ENCODE measurements at places on chromosomes 5 and 9.

GRCh38 chr9:78663369-78663768 lies 366.4 kb downstream of the PSAT1 start:
- no peak for DNase-seq

DNA sequence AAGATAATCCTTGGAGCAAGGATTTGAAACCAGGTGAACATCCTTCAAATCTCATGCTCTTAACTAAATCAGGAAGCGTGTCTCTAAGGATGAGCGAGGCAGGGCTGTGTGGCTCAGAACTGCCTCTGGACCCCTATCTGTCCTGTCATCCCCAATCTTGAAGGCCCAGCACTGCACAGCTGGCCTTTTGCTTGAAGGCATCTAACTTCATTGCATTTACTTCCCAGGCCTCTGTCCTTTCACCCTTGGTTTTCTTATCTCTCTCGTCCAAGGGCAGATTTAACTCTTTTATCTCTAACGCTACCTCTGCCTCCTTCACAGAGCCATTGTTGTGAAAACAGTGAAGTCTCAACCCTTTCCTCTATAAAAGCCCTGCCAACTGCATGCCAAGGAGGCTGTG lies 83.8 kb downstream of the UGCG start:
- DNase-seq = no peak

GRCh38 chr9:137762414-137763061 lies 115.0 kb upstream of the CACNA1B start:
- DNase-seq = no peak

DNA sequence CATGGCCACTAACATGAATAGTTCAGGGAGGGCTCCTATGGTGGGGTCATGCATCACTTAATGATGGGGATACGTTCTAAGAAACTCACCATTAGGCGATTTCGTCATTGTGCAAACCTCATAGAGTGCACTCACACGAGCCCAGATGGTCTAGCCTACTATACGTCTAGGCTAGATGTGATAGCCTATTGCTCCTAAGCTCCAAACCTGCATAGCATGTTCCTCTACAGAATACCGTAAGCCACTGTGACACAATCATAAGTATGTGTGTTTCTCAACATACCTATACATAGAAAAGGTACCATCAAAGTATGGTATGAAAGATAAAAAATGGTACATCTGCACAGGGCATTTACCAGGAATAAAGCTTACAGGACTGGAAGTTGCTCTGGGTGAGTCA lies 6.3 kb downstream of the SLIT3 start:
- DNase-seq = no peak

- no peak for DNase-seq
Measured at GRCh38 chr5:78560000-78560855, 88.3 kb downstream of the LHFPL2 start.

DNA sequence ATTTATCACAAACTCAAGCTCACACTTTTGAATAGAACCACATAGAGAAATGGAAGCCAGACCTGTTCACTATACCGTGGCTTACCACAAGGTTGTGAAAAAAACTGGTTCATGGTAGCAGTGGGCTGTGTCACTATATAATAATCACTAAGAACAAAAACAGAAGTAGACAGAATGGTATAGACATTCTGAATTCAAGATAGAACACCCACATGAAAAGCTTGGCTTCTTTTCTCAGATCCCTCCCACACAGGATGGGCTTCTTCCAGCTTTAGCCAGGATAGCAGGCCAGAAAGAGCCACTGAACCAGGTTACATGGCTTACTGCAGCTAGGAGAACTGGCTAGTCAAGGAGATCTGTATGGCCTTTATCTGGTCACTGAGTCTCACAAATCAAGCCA lies 6.1 kb upstream of the NRG2 start:
- DNase-seq = no peak

DNA sequence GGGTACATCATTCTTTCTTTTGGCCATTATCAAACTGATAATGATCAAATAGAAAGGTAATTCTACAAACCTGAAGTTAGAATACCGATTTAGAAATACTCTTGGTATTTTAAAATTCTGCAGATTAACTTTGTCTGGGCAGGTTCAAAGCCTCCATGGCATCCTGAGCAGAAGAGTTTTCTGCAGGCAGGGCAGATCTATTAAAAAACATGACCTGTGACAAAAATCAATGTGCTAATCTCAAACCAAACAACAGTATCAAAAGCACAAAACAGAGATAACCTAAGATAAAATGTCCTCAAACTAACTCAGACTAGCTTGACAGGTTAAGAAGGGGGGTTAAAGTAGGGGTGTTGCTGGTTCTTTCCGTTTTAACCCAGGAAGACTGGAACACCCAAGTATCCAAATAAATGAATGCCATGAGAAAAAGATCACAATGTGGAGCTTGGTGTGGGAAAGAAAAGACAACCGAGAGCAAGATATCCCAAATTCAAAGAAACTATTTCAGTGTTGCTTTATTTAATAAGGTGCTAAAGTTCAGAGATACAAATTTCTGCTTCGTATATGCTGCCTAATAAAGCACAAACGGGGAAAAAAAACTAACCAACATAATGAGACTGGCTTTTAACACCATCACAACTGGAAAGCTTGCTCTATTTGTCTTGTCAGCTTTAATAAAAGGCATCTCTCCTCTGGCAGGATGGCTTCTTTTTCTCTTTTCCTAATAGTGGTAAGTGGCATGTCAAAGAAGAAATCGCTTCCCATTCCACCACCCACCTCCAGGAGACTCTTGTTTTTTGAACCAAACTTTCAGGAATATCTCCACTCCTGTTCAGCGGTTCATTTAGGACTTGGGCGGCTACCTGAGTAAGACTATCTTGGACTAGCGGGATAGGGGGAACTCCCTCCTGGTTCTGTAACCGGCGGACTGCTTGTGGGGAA lies 2.3 kb downstream of the EFNA5 start:
- no peak for DNase-seq

DNA sequence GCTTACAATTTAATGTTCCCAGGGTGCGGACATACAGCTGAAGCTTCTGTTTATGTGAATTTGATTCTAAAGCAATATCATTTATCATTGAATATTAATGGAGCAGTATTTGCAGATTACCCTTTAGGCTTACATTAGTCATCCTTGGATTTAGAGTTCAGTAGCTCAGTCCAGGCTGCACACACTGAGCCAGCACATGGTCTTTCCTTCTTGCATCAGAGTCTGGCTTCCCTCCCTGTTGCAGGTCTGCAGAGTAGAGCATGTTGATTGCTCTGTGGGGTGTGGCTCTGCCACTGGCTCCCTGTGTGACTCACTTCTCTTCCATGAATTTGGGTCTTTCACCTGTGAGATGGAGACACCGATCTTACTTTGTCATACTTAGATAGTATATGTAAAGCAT lies 36.8 kb downstream of the NSG2 start:
- DNase-seq = no peak

- no peak for DNase-seq
Measured at GRCh38 chr9:132538071-132538470, 44.3 kb upstream of the BARHL1 start.

DNA sequence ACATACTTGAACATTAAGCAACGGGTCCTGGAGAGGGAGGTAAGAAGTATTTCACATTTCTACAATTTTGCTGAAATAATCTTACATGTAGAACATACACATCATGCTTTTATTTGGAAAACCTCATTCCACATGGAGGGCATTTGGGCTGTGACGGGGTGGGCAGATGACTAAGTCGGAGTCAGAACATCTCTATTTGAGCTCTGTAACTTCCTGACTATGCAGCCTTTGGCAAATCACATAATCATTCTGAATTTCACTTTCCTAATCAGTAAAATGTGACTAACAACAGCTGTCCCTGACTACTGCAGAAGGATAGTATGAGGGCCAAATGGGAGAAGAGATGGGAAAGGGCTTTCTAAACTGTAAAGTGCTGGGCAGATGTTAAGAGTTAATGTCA lies 17.1 kb upstream of the IL6ST start:
- no peak for DNase-seq

- no peak for DNase-seq
Measured at GRCh38 chr5:79544131-79544530, 30.2 kb upstream of the HOMER1 start.

DNA sequence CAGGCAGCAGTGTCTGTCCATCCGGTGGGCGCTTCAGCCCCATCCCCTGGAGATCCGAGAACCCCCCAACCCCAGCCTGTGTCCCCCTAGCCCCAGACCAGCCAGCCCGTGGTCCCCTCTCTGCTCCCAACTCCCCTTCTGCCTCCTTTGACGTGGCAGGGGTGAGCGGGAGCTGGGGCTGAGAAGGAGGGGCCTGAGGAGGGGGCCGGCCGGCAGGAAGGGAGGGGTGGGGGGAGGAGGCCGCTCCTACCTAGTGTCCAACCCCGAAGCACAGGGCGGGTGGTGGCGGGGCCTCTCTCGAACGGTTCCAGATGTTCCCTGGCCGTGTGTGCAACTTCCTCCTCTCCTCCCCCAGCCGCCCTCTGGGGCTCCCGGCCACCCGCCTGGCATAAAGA lies 31.0 kb downstream of the GOLGA2 start:
- no peak for DNase-seq

DNA sequence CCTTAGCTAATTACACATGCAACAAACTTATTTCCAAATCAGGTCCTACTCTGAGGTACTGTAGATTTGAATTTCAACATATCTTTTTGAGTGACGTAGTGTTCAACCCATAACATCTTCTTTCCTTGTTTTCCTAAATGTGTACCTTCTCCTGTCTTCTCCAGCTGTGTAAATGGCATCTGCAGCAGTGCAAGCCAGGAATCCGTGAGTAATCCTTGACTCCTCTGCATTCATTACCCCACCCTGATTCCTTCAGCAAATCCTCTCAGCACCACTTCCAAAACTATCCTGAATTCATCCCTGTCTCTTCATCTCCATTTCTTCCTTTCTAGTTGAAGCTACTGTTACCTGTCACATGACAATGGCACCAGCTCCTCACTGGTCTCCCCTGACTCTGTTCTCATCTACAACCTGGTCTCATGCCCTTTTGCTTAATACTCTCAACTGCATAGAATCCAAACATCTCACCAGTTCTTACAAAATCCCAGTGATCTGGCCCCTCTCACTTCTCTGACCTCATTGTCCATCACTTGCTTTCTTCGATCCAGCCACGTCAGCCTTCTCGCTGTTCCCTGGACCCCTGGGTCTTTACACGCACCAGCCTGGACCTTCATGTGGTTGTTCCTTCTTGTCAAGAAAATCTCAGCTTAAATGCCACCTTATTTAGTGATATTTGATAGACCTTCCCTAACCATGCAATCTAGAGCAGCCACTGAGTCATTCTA lies 14.6 kb upstream of the TRAF1 start:
- DNase-seq = no peak

DNA sequence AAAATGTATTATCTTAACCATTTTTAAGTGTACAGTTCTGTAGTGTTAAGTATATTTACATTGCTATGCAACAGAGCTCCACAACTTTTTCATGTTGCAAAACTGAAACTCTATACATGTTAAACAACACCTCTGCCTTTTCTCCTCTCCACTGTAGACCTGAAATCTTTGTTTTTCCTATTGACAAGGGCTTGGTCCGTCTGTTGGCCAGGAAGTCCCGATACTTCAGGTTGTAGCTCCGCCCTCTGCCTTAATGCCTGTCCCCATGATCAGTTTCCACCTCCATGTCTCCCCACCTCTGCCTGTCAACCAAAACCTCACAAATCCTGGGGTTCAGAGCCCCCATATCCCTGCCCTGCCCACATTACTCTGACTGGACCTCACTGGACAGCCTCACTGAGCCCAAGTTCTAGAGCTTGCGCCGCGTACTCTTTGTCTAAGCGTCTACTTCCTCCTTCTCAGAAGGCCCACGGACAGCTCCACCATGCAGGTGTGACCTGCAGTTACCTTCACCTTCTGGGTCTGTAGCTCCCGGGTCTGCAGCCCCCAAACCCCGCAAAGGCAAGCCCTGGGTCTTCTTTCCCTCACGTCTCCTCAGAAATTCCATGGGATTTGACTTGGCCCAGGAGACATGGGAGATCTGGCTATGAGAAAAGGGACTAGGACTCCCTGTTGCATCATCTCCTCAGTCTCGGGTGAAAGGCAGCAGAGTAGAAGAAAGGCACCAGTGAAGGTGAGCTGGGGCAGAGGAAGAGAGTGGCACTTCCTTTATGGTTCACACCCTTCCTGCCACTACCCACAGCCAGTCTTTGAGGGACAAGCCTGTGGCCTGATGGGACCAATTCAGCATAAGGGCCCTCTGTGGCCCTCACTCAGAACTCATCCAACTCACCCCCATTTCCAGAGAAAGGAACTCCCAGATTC lies 8.0 kb downstream of the GLIPR2 start:
- no peak for DNase-seq

- DNase-seq = no peak
Measured at GRCh38 chr9:121098567-121099198, 23.9 kb downstream of the CNTRL start.

DNA sequence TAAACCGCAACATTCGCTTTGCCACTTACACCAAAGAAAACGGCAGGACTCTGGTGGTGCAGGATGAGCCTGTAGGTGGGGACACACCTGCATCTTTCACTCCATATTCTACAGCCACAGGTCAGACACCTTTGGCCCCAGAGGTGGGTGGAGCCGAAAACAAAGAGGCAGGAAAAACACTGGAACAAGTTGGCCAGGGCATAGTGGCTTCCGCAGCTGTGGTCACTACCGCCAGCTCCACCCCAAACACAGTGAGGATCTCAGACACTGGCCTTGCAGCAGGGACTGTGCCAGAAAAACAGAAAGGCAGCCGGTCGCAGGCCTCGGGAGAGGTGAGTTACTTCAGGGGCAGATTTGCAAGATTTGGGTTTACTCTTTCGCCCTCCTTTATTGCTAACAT lies 33.8 kb downstream of the KDM3B start:
- no peak for DNase-seq

GRCh38 chr5:8239198-8239597 lies 370.2 kb downstream of the MTRR start:
- DNase-seq = no peak

- no peak for DNase-seq
Measured at GRCh38 chr5:148626081-148626613, 28.2 kb downstream of the HTR4 start.

- no peak for DNase-seq
Measured at GRCh38 chr9:28970241-28970654, 1397.0 kb upstream of the C9orf72 start.

GRCh38 chr5:66963559-66963971 lies 233.0 kb downstream of the CD180 start:
- DNase-seq = no peak

- DNase-seq = no peak
Measured at GRCh38 chr5:19125956-19126713, 861.9 kb downstream of the CDH18 start.

GRCh38 chr9:24382566-24382965 lies 163.1 kb downstream of the IZUMO3 start:
- no peak for DNase-seq

DNA sequence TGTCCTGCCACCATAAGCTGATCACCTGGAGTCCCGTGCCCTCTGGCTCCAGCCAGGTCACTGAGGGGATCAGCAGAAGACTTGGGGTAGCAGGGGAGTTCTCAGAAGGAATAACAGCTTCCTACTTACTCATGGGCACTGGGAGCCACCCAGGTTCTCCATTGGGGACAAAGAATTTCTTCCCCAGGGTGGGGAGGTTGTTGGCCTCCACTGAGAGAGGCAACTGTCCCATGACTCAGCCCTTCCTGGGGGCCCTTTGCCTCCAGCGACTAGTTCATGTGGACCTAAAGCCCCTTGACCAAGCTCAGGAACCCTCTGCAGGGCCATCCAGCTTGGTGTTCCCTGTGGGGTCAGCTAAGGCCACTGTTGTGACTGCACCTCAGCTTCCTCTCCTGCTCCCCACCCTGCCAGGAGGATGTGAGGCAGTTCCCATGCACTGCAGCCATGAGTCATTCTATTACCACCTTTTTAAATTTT lies 175.0 kb downstream of the AUH start:
- DNase-seq = no peak
